ENCODE measurements at places on chromosomes 1 and 21. TPM values are rescaled to one million over a fixed set of nuclear protein-coding genes. Genes with fewer than 3 reads are reported as not detected.

DNA sequence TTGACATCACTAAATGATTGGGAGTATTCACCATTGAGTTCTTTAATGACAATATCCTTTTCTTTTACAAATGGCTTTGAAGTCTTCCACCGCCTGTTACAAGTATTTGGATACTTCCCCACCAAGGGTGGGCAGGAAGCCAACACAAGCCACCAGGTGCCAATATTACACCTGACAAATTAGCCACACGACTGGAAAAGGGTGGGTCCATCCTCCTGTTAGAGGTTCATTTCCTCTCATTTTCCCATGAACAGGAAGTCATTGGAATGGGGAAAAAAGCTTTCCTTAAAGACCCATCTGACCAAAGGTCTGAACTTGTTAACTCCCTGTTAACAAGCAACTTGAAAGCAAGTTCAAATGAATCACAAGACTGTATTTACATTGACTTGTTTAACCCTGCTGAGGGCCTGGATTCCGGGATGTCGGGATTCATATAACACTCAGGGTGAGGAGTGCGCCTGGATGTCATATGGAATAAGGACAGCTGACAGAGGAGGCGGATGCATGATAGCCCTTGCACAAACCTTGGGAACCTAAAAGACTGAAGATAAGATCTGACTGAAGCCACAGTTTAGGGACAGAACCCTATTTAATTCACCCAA lies 40.5 kb upstream of the PROX1 start:
- ATAC-seq = no peak

DISP3 gene
- total RNA-seq = not detected

- no peak for ATAC-seq
Measured at GRCh38 chr1:153058826-153059784, 1.8 kb upstream of the SPRR2A start.

GRCh38 chr1:1122078-1122811 lies 6.4 kb upstream of the C1orf159 start:
- peak; percentile 83 for ATAC-seq
